ENCODE measurements at places on chromosomes 1 and 21.

DNA sequence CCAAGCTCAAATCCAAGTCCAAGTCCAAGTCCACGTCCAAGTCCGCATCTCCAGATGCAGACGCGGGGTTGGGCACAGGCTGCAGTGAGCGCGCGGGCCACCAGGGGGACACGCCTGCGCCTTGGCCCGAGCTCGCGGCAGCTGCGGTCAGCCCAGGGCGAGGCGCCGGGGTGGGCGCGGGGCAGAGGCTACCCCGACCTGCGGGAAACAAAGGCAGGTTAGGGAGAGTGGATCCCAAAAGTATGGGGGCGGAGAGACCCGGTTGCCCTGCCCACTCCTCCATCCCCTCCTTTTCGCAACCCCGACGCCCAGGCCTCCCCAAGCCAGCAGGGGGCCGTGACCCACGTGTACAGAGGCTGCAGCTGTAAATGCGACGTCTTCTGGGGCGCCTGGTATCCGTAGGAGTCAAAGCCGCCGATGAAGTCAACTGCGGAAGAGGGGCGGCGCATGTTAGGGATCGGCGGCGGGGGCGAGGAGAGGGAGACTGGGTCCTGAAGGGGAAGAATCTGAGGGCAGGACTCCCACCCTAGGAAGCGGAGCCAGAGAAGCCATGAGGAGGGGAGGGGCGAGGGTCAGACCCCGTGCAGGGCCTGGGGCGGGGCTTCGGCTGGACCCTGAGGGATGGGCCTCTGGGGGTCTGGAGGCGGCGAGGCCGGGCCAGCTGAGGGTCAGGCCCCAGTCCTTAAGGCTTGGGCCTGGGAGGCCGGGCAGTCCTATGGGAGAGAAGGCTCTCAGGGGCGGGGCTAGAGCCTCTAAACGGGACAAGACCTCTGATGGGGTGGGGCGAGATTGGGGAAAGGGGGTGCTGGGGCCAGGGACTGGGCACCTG, 58.0 kb downstream of the NKAIN1 start:
- no peak for DNase-seq

DNA sequence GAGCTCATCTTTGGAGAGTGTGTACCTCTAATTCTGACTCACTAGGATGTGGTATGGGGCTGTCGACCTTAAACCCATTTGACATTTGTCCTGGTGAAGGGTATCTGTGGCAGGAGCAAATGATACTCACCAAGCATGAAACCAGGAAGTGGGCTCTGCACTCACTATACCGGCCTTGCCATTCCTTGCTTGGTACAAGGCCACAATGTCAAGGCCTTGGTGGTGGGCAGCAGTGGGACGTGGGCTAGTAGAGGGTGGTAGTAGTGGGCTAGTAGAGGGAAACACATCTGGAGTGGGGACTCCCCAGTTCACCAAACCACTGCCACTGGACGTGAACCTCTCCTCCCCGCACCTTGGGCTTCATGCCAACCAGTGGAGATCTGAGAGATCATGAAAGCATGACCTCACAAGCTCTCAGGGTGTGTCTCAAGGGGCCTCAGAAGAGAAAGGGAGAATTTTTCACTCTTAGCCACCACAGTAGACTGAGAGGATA, 11.5 kb downstream of the TNFSF4 start:
- no peak for DNase-seq

- DNase-seq, result no peak
These were observed 61.6 kb upstream of the PRDX6 start for GRCh38 chr1:173415490-173415889.

DNA sequence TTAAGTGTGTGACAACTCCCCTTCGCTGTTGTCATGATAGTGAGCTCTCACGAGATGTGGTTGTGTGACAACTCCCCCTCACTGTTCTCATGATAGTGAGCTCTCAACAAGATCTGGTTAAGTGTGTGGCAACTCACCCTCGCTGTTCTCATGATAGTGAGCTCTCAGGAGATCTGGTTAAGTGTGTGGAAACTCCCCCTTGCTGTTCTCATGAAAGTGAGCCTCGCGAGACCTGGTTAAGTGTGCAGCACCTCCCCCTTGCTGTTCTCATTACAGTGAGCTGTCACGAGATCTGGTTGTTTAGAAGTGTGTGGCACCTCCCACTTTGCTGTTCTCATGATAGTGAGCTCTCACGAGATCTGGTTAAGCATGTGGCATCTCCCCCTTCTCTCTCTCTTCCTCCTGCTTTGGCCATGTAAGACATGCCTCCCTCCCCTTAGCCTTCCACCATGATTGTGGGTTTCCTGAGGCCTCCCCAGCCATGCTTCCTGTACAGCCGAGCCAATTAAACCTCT, 25.1 kb upstream of the LSS start:
- no peak for DNase-seq

DNA sequence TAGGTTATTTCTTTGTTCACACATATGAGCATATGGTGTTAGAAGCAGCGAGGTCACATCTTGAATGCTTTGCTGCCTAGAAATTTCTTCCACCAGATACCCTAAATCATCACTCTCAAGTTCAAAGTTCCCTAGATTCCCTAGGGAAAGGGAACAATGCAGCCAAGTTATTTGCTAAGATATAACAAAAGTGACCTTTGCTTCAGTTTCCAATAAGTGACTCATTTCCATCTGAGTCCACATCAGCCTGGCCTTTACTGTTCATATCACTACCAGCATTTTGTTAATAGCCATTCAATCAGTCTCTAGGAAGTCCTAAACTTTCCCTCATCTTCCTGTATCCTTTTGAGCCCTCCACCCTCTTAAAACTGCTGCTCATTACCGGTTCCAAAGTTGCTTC, 1502.5 kb downstream of the KCNT2 start:
- DNase-seq, result no peak

DNA sequence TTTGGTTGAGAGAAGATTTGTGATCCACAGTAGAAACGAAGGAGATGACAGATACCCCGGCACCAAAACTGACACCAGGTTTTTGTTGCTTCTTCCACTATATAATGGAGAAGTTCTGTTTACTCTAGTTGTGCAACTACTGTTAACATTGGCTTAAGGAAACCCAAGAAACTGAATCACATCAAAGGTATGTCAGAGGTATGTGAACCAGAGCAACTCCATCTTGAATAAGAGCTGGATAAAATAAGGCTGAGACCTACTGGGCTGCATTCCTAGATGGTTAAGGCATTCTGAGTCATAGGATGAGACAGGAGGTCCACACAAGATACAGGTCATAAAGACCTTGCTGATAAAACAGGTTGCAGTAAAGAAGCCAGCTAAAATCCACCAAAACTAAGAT, 173.7 kb upstream of the CAMK1G start:
- DNase-seq, result no peak

Data from tibial artery (tissue), 4 donors.